Activated naive CD4-positive, alpha-beta T cell treated with anti-CD3 and anti-CD28 coated beads, Interleukin-2, amount 10 ng/mL, durations not matched to agents 5 hours and 36 hours (primary cell): ENCODE measurements at places on chromosomes 2 and 18. TPM values are rescaled to one million over a fixed set of nuclear protein-coding genes. Genes with fewer than 3 reads are reported as not detected.

UGT1A10 gene
- total RNA-seq: not detected

KRCC1 gene
- total RNA-seq: 25.3 TPM

SNTG2 gene
- 0.71 TPM for total RNA-seq

CHRNA1 gene
- not detected for total RNA-seq

ABCG8 gene
- total RNA-seq: not detected

IL36A gene
- total RNA-seq: not detected

ASAP2 gene
- 0.34 TPM for total RNA-seq

ANKRD29 gene
- total RNA-seq: not detected

FABP1 gene
- not detected for total RNA-seq

NT5C1B gene
- total RNA-seq: not detected

GRP gene
- total RNA-seq: not detected

MYOM1 gene
- total RNA-seq: 2.4 TPM

OTOS gene
- total RNA-seq: not detected

ZSWIM2 gene
- total RNA-seq: not detected

SERPINB4 gene
- total RNA-seq: not detected

SMIM21 gene
- not detected for total RNA-seq

CNRIP1 gene
- not detected for total RNA-seq

CENPO gene
- total RNA-seq: 39.0 TPM

ACTG2 gene
- total RNA-seq: not detected

PRSS56 gene
- total RNA-seq: not detected

C1GALT1C1L gene
- not detected for total RNA-seq

DAW1 gene
- total RNA-seq: not detected
